ENCODE measurements at places on chromosomes 16 and 17.

DNA sequence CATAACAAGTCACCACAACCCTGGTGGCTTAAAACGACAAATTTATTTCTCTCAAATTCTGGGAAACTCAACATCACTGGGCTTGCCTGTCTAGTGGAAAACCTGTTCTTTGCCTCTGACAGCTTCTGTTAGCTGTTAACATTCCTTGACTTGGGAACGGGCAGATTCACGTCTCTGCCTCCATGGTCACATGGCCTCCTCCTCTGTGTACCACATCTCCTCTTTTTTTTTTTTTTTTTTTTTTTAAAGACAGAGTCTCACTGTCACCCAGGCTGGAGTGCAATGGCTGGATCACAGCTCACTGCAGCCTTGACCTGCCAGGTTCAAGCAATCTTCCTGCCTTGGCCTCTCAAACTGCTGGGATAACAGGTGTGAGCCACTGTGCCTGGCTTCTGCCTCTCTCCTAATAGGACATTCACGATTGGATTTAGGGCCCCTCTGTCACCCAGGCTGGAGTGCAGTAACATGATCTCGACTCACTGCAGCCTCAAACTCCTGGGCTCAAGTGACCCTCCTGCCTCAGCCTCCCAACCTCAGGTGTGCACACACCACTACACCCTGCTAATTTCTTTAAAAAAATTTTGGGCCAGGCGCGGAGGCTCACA, 11.7 kb upstream of the LLGL1 start:
- DNase-seq = no peak

- no peak for DNase-seq
Observed at GRCh38 chr16:86479419-86479818, 30.9 kb upstream of the FOXF1 start.

DNA sequence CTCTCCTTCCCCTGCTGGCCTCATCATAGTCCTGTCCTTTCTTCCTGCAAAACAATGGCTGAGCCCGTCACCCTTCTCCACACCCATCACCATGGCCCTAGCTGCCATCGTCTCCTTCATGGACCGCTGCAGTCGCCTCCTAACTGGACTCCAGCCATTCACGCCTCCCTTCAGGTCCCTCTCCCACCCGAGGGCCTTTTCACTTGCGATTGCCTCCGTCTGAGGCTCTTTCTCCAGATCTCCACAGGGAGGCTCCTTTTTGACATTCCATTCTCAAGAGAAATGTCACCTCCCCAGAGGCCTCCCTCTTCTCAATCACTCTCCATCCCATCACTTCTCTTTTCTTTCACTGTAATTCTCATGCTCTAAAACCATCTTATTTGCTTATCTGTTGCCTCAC, 23.5 kb downstream of the GSG1L start:
- no peak for DNase-seq

GRCh38 chr16:75238132-75238852, 13.1 kb downstream of the BCAR1 start:
- no peak for DNase-seq

- DNase-seq = peak; percentile 49
Observed at GRCh38 chr16:74438492-74438979, 17.3 kb upstream of the CLEC18B start.

- DNase-seq = no peak
Observed at GRCh38 chr17:17073581-17074403, 31.5 kb downstream of the MPRIP start.

- no peak for DNase-seq
Observed at GRCh38 chr17:58325289-58325726, 3.3 kb downstream of the TSPOAP1 start.

DNA sequence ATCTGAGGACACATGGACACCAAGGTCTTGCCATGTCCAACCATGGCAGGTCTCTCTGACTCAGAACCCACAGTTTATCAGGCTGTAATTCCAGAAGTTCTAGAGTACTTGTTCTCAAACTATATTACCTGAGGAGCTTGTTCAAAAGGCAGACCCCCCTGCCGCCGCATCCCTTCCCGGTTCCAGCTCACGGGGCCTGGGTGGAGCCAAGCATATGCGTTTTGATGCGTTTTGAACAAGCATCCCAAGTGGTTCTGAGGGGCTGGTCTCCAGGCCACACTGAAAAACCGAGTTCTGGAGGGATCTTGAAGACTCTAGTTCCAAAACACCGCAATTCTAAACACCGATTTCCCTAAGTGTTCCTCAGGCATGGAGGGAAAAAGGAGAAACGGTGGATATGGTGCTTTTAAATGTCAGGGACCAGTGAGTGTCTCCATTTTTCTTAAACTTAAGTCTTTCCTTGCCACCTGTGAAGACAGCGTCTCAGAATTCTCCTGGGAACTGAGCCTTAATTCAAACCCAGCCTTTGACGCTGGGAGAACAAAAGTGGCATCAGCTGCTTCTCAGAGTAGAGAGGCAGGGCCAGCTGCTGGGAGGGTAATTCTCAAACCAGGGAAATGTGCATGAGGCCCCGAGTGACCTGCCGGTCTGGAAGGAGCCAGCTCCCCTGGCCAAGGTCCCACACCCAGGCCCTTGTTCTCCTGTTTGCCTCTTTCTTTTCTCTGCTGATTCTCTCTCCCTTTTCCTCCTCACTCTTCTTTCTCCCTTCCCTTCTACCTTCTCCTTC, 84.4 kb upstream of the PLCG2 start:
- DNase-seq = no peak

GRCh38 chr16:46719528-46719927, 28.6 kb downstream of the MYLK3 start:
- no peak for DNase-seq

GRCh38 chr16:76035689-76036088, 241.5 kb upstream of the CNTNAP4 start:
- no peak for DNase-seq

GRCh38 chr16:78005881-78006280, 16.5 kb upstream of the CLEC3A start:
- DNase-seq = no peak

DNA sequence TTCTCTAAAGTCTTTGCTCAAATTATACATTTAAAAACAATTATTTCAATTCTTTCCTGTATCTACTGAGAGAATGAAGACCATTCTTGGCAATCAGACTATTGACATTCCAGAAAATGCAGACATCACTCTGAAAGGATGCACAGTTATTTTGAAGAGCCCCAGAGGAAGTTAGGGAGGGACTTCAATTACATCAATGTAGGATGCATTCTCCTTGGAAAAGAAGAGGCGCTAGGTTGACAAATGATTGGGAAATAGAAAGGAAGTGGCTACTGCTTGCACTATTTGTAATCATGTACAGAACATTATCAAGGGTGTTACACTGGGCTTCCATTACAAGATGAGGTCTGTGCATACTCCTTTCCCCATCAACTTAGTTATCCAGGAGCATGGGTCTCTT, 74.3 kb downstream of the SSH2 start:
- no peak for DNase-seq

GRCh38 chr16:4351880-4352279, 759 bp upstream of the PAM16 start:
- no peak for DNase-seq

DNA sequence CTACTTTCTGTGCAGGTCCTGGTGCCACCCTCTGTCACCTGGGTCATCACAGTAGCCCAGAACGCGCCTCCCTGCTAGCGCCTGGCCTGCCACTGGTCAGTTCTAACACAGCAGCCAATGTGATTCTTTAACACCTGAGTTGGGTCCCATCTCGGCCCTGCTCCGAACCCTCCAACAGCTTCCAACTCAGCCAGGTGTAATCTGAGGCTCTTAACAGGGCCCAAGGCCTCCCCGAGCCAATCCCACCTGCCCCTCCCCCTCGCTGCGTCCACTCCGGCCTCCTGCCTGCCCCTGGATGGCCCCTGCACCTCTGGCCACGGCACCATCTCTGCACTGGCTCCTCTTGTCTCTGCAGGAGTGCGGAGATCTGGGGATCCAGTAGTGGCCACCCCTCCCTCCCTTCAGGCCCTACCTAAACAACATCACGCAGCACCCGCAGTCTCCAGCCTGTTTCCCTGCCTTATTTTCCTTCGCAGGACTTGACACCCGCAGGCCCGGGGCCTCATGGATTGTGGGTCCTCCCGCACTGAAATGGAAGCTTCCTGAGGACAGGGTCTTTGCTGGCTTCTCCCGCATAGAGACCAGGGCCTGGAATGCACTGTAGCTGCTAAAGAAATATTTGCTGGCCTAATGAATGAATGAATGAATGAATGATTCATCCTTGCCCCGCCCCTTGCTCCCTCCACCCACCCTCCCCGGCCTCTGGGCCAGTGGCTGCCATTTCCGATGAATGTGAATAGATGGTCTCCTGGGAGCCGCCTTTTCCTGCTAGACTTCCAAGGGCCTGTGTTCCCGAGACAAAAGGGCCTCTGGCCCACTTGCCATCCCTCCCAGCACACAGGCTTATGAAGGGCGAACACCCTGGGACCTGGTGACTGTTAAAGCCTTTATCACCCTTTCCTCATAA, 174.8 kb upstream of the FOXF1 start:
- DNase-seq = no peak

GRCh38 chr16:55392701-55393100, 68.7 kb downstream of the IRX6 start:
- DNase-seq = no peak

- no peak for DNase-seq
Observed at GRCh38 chr16:19068237-19068815, 912 bp downstream of the COQ7 start.

- DNase-seq = no peak
Observed at GRCh38 chr16:4697848-4698291, 4.5 kb downstream of the NUDT16L1 start.

GRCh38 chr17:73359987-73360410, 48.2 kb upstream of the CDC42EP4 start:
- DNase-seq = no peak

- DNase-seq = no peak
Observed at GRCh38 chr17:46917516-46917915, 5.4 kb upstream of the GOSR2 start.

Data from CD4-positive, alpha-beta T cell treated with Interleukin-17A for 1 hour (primary cell).